Non-pigmented ciliary epithelial cell (primary cell): ENCODE measurements at places on chromosomes 6 and 20.

GRCh38 chr6:92582211-92582610, 837.1 kb downstream of the EPHA7 start:
- DNase-seq, result no peak

DNA sequence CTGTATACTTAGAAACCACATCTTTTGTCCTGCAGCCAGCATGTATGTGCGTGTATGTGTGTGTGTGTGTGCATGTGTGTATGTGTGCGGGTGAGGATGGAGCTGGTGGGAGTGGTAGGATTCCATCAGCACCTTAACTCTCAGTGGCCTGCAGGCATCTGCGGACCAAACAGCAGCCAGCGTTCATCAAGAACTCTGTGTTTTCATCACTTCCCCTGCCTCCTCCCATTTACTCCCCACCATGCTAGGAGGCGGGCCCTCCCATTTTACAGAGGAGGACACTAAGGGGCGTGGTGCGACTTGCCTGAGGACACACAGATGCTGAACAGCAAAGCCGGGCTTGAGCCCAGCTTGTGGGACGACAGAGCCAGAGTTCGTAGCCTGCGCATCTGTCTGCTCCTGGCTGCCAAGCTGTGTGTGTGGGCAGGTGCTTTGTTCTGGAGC, 8.9 kb downstream of the VSTM2L start:
- DNase-seq, result no peak

DNA sequence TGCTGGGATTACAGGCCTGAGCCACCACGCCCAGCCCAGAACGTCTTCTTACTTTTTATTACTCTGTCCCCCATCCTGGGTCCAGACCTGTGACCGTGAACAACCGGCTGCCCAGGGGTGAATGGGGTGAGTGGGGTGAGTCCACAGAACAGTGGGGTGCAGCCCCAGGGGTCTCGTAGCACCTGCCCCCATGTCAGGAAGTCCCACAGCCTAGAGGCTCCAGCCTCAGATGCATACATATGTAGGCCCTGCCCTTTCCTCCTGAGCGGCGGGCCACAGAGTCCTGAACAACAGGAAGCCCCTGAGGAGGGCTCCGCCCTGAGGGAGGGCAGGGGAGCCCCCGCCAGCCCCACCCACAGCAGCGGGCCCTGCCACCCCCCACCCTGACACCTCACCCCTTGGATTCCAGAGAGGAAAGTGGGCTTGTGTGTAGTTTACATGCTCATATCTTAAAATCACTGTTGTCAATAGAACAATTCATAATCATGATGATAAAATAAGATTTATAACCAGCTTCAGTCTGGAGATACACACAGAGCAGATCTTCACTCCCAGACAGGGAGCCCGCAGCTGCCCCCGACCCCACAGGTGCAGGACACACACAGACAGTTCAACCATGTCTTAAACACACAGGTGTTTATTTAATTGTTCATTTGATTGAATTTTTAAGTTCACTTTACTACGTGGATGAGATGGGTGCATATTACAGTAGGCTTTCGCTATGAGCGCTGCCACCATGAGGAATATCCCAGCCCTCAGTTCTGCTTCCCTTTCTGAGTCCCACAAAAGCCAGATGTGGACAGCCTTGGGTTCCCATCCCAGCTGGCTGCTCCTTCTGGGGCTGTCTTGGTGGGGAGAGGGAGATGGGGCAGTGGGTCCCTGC, 12.4 kb upstream of the GMEB2 start:
- no peak for DNase-seq

DNA sequence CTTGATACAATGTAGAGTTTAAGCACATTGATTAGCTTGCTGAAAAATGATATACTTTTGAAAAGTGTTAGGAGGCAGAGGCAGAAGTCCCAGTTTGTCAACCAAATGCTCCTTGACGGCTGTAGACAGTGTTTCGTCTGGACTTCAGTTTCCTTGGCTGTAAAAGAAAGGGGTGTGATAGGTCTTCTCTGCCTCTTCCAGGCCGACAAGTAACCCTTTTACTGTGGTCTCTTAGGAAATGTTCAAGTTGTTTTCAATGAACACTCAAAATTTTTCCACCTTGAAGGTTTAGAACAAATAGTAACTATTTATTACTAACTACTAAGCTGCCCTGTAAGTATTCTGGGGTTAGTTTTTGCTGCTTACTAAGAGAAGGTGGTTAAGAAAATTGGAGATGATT, 122.4 kb downstream of the IRF4 start:
- no peak for DNase-seq

DNA sequence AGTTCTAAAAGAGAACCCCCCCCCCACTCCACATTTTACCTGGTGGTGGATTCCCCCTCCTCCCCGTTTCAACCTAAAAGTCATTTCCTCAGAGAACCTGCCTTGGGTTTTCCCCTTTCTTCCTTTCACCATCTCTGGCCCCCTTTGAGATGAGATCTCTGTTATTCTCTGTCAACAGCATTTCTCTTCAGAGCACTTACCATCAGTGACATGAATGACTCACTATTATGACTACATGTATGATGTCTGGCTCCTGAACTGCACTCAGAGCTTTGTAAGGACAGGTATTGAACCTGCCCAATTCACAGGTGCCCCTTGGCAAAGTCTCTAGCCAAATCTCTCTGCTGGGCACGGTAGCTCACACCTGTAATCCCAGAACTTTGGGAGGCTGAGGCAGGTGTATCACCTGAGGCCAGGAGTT, 61.4 kb upstream of the JARID2 start:
- DNase-seq, result no peak

DNA sequence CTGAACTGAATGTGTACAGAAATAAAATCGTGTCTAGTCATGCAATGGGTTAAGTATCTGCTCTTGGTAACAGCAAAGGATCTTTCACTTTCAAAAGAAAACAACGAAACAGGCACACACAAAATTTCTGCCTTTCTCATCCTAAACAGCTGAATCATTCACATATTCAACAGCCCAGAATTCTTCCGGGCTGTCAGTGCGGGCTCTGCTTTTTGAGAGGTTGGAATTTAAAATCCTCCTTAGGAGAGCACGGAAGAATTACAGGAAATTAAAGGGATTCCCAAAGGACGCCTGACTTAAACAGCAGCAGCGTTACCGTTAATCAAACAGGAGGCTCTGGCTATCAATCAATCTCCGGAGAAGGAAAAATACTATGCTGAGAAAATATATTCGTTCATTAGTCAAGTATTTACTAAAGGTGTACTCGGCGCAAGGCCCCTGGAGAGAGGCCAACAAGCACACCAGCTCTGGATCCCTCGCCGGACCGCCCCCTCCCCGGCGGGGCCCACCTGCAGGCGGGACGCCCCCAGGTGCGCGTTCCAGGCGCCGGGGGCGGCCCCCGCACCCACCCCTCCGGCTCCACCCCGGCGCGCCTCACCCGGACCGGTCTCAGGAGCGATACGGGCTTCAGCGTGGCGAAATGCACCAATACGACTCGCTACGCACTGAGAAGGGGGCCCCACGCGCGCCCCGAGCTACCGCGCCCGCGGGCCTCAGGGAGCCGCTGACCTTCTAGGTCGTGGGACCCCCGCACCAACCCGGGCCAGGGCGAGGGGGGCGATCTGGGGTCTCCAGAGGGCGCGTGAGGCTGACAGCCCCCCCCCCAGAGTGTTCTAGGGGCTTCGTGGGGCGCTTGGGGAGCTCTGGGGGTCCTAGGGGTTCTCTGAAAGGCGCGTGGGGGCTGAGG, 1.0 kb downstream of the NAPB start:
- peak; percentile 38 for DNase-seq

DNA sequence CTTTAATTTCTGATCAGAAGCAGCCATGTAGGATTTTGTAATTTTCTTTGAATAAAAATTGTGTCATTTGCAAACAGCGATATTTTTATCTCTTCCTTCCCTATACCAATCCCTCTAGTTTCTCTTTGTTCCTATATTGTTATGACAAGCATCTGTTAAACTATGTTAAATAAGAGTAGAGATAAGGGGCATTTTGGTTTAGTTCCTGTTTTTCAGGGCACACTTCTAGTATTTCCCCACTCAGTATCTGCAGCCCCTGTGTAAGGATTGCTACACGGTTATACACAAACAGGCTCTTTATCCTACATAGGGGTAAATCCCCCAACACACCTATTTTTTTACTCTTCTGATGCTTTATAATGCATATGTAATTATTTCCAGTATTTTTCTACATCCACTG, 42.1 kb downstream of the TRERF1 start:
- DNase-seq, result no peak

- DNase-seq, result no peak
Measured at GRCh38 chr20:63576311-63576710, 2.3 kb upstream of the HELZ2 start.

DNA sequence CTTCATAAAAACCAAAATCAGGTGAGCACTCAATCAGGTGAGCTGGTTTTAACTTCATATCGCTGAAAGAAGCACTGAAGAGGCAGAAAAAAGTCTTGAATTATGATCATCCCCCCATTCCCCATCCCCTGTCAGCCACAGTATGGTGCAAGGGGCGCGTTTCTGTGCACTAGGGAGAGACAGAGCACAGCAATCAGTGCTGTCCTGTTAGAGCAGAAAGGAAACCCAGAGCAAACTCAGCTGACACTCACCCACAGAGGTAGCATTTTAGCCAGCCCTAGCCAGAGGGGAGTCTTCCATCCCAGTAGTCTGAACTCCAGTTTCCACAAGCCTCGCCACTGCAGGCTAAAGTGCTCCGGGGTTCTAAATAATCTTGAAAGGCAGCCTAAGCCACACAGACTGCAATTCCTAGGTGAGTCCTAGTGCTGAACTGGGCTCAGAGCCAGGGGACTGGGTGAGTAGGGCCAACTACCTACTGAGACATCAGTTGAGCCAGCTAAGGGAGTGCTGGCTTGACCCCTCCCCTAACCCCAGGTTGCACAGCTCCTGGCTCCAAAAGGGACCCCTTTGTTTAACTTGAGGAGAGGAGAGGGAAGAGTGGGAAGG, 1352.6 kb upstream of the GJE1 start:
- DNase-seq, result no peak
